ENCODE measurements at places on chromosomes 3 and 15. TPM values are rescaled to one million over a fixed set of nuclear protein-coding genes. Genes with fewer than 3 reads are reported as not detected.

Gene CCDC9B
- total RNA-seq: 10.1 TPM

Gene PLSCR4
- total RNA-seq: 1.1 TPM

Gene CYP1A2
- total RNA-seq: not detected

Gene ZNF501
- total RNA-seq: 2.2 TPM

Gene ARGFX
- not detected for total RNA-seq

Measured in astrocyte (in vitro differentiated cells and primary cell).